ENCODE measurements at places on chromosomes 12 and 14. TPM values are rescaled to one million over a fixed set of nuclear protein-coding genes. Genes with fewer than 3 reads are reported as not detected.

GRCh38 chr12:92528097-92528496 is 174.7 kb upstream of the PLEKHG7 start:
- DNase-seq: no peak

- DNase-seq: peak; percentile 52
Observed at GRCh38 chr12:94147991-94148738, at the start of gene PLXNC1. TSS of gene PLXNC1 (plus strand) at chr12:94148577. CDS start at chr12:94148972, 395 bp downstream.

- DNase-seq: peak; percentile 72
Observed at GRCh38 chr14:100662879-100663760, 63.6 kb upstream of the DLK1 start.

- no peak for DNase-seq
Observed at GRCh38 chr12:109389146-109389545, 41.4 kb downstream of the MYO1H start.

GRCh38 chr12:27158297-27158696 is 75.9 kb upstream of the C12orf71 start:
- no peak for DNase-seq

DNA sequence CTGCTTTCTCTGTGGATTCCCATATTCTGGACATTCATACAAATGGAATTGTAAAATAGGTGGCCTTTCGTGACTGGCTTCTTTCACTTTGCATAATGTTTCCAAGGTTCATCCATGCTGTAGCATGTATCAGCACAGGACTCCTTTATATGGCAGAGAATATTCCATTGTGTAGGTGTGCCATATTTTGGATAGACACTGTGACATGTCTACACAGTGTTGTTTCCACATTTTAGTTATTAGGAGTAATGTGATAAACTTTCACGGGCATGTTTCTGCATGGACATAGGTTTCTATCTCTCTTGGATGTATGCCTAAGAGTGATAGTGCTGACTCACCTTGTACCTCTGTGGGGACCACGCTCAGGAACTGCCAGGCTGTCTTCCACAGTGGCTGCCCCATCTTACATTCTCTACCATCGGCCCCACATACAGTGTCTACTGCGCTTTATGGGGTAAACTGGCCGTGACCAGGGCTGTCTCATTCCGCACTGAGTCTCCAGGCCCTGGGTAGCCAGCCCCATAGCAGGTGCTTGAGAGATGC is 7.1 kb upstream of the KRT84 start:
- no peak for DNase-seq

- no peak for DNase-seq
Observed at GRCh38 chr14:57391517-57392195, 1.3 kb downstream of the NAA30 start.

GRCh38 chr12:75000120-75000519 is 209.5 kb downstream of the KCNC2 start:
- DNase-seq: no peak

GRCh38 chr14:76993752-76994151 is 34.8 kb downstream of the IRF2BPL start:
- DNase-seq: no peak

DNA sequence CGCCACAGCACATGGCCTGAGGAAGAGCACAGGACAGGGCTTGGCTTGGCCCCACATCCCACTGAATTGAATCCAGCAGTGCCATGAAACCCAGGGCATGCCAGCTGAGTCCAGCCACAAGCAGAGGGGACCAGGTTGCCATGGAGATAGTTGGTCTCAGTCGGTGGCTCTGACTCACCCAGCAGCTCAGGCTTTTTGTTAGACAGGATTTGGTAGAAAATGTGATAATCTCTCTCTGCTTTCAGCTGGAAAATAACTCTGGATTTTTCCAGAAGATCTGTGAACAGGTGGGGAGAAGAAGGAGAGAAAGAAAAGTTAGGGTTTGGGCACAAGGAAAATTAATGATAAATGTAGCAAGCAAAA is 4.8 kb downstream of the MYH7 start:
- DNase-seq: no peak

DNA sequence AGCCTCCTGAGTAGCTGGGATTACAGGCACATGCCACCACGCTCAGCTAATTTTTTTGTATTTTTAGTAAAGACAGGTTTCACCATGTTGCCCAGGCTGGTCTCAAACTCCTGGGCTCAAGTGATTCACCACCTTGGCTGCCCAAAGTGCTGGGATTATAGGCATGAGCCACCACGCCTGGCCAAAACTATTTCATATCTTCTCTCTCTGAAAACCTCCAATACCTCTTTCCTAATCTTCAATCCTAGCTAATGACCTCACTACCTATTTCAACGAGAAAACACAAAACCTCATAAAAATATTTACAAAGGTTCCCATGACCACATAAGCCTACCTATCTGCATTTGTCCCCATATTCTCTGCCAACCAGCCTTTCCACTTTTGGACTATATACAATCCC is 32.3 kb upstream of the ANKS1B start:
- DNase-seq: no peak

GRCh38 chr12:92485351-92486348 is 217.1 kb upstream of the PLEKHG7 start:
- DNase-seq: no peak

GRCh38 chr14:105774001-105774400 is 247.6 kb downstream of the TMEM121 start:
- DNase-seq: no peak

CAPZA3 gene
- 0.20 TPM for total RNA-seq

OR6C2 gene
- not detected for total RNA-seq

Measured in mucosa of gallbladder (tissue), 1 donor.